ENCODE measurements at places on chromosomes 6 and 20.

DNA sequence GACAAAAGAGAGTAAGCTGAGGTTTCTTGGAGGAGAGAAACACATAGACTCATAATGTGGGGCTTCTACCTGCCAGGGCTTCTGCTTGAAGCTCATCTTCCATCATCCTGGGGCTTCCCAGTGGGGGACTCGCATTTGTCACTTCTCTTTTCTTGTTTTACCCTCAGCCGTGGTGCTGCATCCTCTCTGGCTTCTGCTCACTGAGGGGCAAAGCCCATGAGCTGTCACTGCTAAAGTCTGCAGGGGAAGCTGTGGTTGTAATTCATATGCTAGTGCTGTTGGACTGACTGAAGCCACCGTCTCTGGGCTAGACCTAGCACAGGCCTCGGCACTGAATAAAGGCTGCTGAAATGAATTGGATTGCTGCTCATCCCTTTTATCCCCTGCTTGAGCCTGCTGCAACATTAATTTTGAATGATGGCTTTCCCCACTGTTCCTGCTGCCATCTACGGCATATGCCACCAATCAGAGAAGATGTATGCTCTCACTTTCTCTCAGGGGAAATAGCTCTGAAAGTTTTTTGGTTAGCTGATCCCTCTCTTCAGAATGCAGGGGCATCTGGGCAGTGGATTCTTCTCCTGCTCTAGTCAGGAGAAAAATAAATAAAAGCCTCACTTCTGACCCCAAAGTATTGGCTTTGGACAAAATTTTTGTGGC is 568.4 kb upstream of the MAP3K7 start:
- no peak for DNase-seq

DNA sequence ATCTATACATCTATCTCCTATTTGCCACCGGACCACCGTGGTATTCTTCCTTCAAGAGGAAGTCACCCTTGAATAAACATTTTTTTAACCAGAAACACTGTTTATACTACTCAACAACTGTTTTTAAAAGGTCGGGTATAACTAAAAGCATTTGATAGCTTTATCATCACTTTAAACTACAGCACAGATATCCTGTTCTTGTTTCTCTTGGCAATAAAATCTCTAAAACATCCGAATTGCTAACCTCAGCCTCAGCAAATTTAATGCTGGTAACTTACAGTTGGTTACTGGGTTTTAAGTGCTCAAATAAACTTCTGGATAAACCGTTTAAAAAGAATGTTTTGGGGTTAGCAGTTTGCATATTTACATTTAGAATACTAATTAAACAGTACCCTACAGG is 20.4 kb downstream of the ZUP1 start:
- DNase-seq = no peak

GRCh38 chr20:43725666-43726065 is 1.1 kb downstream of the GTSF1L start:
- DNase-seq = no peak

- DNase-seq = no peak
Observed at GRCh38 chr20:23358563-23358906, 3.4 kb upstream of the GZF1 start.

- DNase-seq = no peak
Observed at GRCh38 chr20:50234288-50234687, 43.7 kb downstream of the CEBPB start.

DNA sequence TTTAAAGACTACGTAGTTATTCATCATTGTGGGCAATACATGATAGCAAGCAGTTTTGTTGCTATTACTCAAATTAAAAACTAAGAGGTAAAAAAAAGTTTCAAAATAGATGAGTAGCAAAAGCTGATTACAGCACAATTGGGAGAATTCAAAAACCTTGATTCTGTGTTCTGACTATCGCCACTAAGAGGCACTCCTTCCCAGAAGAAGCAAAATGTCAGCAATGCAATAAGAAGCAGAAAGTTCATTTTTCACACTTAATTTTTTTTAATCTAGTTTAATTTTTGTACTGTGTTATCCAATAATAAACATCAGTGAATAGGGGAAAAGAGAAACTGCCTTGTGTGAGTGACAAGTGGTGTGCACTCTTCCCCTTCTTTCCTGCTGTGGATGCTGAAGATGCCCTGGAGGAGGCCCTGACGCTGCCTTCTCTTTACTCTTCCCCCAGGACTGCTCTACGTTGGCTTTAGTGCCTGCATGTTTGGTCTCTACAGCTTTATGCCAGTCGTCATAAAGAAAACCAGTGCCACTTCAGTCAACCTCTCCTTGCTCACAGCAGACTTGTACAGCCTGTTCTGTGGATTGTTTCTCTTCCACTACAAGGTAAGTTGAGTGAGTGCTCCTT is 263.2 kb upstream of the PLN start:
- DNase-seq = no peak

DNA sequence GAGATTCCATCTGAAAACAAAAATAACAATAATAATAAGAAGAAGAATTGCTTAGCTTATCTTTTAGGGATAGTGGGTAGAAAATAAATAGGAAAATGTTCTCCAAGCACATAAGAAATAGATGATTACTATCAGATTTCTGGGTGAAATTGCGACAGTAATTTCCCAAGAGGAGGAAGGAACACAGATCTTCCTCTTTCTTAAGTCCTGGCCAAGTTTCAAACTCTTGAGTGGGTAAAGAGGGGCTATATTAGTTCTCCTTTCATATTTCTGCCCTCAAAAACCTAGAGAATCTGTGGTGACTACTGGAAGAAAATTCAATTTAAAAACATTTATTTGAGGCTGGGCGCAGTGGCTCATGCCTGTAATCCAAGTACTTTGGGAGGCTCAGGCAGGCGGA is 63.7 kb downstream of the PHACTR2 start:
- DNase-seq = no peak

DNA sequence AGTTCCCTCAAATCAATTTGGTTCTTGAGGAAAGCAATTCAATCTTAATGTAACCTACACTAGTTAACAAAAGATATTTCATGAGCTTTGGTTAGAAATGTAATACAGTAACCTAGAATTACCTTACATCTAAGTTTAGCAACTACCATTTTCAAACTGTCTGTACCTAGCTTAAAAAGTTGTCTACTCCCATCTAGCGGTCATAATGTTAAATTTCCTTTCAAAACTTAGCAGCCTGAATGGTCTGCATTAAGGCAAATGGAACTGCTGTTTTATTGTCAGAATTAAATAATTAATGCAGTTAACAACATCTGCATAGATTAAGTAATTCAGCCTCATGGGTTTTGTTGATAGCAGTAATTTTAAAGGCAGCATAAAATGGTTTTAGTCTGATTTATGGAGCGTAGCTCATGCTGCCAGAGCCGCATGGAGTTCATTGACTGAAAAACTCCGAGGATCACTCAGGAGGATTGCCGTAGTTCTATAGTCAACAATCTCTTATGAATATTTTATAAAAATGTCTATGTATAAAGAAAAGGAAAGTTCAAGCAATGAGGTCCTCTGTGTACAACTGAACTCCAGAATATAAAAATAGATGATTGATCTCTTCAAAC is 485.4 kb upstream of the MANEA start:
- DNase-seq = peak; percentile 12

DNA sequence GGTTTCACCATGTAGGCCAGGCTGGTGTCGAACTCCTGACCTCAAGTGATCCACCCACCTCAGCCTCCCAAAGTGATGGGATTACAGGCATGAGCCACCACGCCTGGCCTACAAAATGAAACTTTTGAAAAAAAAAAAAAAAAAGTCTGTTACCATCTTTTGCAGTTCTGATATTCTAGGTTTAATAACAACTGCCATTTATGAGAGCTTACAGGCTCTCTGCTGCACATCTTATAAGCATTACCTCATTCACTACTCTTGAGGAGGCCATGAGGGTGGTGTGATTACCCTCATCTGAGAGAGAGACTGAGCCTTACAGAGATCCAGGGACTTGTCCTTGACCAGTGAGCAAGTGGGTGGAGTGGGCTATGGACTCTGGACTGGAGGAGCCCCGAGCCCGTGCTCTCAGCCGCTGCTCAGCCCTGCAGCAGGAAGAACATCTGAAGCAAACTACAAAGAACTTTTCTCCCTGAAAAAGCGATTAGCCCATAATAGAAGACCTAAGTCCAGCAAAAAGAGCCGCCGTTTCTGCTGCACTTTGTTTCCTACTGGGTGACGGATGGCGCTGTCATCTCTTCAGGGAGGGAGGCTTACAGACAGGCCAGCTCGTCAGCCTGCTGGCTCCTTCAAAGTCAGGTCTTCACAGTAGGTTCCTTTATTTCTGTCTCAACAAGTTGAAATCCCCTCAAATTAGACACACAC is 119.8 kb upstream of the AKAP12 start:
- peak; percentile 72 for DNase-seq

DNA sequence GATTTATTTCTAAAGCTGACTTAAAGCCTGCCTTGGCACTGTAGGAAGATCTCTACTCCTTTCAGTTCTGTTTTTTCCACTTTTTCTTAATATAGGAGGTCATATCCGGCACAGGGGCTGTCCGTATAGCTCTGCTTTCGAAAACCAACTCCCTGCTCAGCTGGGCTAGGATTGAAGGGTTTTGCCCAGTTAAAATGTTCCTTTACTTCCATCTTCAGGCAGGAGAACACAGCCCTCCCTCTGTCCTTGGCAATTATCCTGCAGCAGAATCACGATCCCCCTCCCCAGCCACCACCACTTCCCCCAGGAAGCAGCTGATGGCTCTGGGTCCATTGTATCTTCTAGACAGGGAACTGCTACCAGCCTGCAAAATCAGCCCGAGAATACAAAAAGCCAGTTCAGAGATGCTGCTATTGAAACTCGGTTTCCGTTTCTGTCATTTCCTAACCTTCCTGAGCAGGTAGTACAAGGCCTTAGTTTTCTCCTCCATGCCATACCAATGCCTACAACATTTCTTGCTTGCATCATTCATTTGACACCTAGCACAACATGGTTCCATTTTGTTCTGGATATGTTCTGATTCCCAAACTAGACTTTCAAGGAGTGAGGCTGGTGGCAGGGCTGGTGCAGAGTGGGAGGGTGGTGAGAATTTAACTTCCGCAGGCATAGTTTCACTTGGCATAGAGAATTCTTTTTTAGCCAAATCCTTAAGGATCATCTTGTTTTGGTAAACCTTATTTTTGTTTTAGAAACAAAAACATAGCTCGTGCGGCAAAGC is 53.9 kb downstream of the FAM50B start:
- DNase-seq = no peak

- DNase-seq = peak; percentile 30
Observed at GRCh38 chr6:70124882-70125545, 177.9 kb downstream of the COL9A1 start.

- no peak for DNase-seq
Observed at GRCh38 chr6:145643760-145644159, 91.6 kb downstream of the EPM2A start.

- no peak for DNase-seq
Observed at GRCh38 chr20:9609887-9610502, 95.6 kb downstream of the LAMP5 start.

GRCh38 chr6:51430589-51430988 is 611.9 kb downstream of the TFAP2B start:
- no peak for DNase-seq

- DNase-seq = no peak
Observed at GRCh38 chr6:18327626-18328025, 59.5 kb upstream of the RNF144B start.

DNA sequence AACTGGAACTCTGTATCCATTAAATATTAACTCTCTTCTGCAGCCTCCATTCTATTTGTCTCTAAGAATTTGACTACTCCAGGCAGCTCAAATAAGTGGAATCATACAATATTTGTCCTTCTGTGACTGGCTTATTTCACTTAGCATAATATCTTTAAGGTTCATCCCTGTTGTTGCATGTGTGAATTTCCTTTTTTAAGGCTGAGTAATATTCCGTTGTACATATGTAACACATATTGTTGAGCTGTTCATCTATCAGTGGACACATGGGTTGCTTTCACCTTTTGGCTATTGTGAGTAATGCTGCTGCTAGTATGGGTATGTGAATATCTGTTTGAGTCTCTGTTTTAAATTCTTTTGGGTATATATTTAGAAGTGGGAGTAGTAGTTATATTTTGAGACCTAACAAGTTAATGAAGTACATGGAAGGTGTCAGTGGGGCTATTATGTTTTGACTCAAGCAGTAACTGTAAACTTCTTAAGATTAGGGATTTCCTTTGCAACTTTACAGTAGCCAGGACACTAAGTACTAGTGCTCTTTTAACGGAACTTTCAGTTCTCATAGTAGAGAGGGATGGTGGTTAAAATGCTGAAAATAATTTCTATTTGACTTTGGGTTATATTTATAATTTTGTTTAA is 29.7 kb upstream of the TMEM217 start:
- DNase-seq = no peak

- DNase-seq = no peak
Observed at GRCh38 chr6:21111093-21111725, 482.3 kb upstream of the SOX4 start.

DNA sequence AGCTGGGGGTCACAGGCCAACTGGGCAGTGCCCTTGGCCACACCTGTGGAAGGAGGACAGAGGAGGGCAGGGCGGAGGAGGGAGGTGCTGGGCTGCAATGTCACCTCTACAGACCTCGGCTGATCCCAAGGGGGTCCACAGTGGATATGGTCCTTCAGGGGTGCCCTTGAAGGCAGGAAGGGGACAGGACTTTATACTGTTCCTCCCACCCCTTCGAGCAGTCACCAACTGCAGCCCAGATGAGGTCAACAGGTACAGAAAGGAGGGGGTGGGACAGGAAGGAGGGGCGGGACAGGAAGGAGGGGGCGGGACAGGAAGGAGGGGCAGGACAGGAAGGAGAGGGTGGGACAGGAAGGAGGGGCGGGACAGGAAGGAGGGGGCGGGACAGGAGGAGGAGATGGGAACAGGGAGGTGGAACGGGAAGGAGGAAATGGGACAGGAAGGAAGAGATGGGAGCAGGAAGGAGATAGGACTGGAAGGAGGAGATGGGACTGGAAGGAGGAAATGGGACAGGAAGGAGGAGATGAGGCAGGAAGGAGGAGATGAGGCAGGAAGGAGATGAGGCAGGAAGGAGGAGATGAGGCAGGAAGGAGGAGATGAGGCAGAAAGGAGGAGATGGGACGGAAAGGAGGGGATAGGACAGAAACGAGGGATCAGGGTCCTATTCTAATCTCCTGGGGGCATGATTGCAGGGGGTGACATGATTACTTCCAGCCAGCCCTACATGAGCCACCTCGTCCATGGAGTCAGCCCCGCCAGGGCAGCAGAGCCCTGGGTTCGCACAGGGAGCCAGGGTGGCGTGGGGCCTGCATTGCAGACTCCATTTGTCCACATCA is 19.4 kb upstream of the MRGBP start:
- no peak for DNase-seq

- no peak for DNase-seq
Observed at GRCh38 chr6:42860481-42860880, 18.9 kb upstream of the RPL7L1 start.

GRCh38 chr6:163180874-163181541 is 233.5 kb upstream of the QKI start:
- DNase-seq = peak; percentile 96
